Hippocampal formation (tissue), 2 donors: ENCODE measurements at places on chromosomes 3 and 15.

- DNase-seq: no peak
These were observed 60.1 kb downstream of the VGLL3 start for GRCh38 chr3:86930831-86931230.

DNA sequence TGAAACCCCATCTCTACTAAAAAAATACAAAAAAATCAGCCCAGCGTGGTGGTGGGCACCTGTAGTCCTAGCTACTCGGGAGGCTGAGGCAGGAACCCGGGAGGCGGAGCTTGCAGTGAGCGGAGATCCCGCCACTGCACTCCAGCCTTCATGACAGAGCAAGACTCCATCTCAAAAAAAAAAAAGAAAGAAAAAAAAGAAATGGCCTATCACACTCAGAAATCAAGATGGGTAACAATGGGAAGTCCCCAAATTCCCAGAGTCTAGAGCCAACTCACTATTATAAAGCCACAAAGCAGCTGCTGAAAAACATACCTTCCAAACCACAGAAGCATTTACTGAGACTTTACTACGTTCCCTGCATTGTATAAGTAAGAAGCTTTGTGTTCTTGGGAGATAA is 7.5 kb downstream of the HDGFL3 start:
- DNase-seq: no peak

DNA sequence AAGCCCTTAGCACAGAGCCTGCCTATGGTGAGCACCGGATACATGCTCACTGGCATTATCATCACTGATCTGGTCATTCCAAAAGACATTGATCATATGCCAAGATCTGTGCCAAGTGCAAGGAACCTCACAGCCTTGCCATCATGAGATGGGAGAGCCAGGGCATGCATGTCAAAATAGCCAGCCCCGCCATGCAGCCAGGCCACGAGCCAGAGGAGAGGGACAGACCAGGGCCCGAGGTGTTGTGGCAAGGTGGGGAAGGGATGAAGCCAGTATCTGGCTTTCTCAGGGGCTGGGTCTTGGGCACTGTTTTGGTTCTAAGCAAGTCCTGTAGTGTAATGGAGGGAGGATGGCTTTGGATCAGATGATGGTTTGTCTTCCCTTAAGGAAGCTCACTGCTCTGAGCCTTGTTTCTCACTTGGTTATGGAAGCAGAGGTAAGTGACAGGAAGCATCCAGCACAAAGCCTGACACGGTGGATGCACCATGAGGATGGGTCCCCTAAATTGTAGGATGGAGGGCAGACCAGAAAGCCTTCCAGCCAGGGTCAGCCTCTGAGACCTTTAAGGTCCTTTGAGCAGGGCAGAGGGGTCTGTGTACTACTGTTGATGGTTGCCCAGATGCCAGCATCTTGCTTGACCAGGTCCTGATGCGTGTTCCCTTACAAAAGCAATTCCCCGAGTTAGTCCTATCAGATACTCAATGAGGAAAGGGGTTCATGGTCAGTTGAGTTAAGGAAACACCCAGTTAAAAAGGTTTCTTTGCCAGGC is 247.7 kb upstream of the TLE3 start:
- no peak for DNase-seq

DNA sequence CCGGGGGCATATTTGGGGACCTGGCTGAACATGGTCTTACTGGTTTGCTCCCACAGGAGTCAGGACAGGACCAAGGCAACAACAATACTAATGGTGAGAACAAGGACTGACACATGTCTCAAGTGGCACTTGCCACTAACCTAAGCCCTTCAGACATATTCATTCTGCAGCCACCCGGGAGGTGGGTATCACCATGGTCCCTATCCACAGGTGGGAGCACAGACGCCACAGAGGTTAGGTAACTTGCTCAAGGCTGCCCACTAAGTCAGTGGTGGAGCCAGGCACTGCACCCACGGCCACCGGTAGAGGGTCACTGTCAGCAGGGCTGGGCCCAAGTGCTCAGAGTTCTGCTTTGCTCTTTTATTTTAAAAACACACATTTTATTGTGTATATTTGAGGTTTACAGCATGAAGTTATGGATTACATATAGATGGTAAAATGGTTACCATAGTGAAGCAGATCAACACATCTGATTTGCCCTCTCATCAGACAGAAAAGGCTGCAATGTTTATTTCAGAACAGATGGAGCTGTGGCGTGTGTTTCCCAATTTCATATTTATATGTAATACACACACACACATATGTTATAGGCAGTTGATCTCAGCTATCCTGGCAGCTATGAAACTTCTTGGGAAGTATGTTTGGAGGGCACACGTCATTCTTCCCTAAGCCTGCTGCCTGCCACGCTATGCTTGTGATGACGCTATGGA is 30.0 kb upstream of the SLC41A3 start:
- DNase-seq: no peak

DNA sequence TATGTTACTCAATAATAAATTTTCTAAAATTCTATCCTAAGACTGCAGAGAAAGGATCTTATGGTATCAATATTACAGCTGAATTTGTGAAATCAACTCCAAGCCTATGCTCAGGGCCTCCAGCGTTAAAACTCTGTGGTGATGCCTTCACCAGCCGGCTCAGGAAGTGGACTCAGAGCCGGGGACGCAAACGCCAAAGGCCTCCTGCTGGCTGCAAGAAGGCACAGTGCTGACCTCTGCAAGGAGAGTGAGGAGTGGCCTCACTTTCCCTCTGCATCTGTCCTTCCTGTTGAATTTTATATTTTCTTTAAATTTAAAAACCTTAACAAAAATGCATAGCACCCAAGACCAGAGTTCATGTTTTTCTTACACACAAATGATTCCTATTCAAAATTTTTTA is 48.5 kb downstream of the HERC2 start:
- DNase-seq: no peak

DNA sequence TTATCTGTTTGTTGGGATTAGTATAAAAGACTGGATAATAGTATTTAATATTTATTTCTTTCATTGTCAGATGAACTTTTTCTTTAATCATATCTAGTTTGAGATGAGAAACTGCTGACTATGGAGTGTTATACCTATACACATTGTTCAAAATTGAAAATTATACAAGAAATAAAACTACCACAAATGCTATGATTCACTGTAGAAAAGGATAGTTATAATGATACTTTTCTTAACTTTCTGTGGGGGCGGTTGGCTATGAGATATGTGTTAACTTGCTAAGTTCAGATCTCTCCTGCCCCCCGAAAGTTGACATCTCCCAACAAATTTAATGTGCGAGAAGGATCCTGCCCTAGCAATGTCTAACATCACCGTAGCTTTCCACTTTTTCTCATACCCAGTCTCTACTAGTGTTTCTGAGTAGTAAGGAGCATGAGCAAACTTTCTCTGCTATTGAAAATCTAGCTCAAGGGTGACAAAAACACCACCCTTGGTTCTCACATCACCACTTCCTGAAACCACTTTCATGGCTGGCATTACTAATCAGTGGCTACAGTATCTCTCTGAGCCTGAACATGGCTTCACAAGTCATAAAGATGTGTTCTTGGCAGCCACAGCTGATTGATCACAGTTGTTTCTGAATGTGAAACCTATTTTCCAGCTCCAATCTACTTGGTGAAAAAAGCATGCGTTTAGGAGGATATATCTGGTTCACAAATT is 15.8 kb upstream of the SAMMSON start:
- DNase-seq: no peak

- DNase-seq: no peak
These were observed 348.4 kb upstream of the PLSCR5 start for GRCh38 chr3:146953511-146953981.

GRCh38 chr15:70802629-70803028 is 39.3 kb upstream of the UACA start:
- DNase-seq: no peak

DNA sequence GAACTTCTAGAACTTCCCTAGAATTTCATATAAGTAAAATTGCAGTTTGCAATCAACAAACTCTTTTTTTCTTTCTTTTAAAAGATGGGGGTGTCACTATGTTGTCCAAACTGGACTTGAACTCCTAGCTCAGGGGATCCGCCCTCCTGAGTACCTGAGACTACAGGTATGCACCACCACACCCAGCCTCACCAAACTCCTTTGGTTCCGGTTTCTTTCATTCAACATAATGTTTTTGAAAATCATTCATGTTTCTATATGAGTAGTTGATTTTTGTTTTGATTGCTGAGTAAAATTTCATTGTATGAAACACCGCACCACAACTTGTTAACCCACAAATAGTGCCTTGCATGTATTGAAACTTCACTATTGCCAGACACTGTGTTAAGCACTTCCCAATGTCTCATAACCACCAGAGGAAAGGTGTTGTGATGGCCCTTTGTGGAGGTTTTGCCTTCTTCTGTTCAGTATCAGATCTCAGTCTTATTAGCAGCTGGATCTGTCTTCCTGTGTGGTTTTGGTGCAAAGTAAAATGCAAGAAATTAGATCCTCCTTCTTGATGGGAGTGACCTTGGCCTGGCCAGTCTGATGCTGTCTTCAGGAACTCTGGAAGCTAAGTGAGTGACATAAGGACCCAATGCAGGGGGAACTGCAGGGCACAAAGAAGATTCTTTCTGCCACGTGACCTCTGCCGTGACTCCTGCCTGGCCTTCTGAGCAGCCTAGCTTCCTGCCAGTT is 78.8 kb upstream of the UBE2E1 start:
- no peak for DNase-seq

DNA sequence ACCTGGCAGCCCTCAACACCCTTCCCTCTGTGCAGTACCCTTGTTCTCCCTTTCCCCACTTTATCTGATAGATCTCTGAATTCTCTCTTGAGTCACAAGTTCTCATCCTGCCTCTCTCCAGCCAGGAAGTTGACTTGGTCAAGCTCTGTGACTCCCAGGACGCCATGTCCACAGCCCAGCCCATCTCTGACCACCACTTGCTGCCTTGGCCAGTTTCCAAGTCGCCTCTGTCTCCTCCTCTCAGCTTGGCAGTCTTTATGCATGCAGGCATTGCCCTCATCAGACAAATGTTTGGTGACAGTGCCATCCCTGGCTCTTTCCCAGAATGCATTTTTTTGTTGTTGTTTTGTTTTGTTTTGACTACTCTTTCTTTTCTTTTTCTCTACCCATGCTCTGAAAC is 25.7 kb downstream of the ZNF35 start:
- DNase-seq: no peak

- no peak for DNase-seq
These were observed 19.0 kb upstream of the CRABP1 start for GRCh38 chr15:78321041-78321570.

- no peak for DNase-seq
These were observed 53.0 kb upstream of the KPNA4 start for GRCh38 chr3:160618363-160618762.

DNA sequence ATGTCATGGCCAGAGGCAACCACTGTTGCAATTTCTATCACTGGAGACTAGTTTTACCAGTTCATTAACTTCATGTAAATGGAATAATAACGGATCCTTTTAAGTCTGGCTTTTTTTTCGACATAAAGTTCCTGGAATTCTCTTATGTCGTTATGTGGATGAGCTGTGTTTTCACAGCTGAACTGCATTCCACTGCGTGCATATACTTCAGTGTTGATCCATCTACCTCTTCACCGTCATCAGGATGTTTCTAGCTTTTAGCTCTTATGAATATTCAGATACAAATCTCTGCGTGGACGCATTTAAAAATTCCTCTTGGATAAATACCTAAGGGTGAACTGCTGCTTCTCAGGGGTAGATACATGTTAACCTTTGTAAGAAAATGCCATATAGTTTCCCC is 15.6 kb upstream of the CYFIP1 start:
- no peak for DNase-seq

DNA sequence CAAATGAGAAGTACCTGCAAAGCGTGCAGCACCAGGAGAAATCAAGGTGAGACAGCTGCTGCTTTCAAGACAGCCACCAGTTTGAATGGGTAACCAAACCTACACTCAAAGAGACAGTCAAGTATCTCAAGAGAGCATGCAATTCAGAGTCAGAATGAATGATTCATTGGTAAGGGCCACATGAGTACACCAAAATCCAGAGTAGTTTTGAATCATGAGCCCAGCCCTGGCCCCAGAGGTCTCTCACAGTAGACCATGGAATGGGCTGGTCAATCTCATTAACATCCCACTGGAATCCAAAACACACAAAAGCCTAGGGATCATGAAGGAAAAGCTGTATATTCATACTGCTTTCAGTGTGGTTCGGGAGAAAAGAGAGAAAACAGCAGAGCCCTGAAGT is 242.8 kb downstream of the TBL1XR1 start:
- no peak for DNase-seq

- no peak for DNase-seq
These were observed 16.4 kb upstream of the BNC1 start for GRCh38 chr15:83300826-83301225.

GRCh38 chr15:63891768-63892133 is 58.0 kb upstream of the HERC1 start:
- DNase-seq: no peak

DNA sequence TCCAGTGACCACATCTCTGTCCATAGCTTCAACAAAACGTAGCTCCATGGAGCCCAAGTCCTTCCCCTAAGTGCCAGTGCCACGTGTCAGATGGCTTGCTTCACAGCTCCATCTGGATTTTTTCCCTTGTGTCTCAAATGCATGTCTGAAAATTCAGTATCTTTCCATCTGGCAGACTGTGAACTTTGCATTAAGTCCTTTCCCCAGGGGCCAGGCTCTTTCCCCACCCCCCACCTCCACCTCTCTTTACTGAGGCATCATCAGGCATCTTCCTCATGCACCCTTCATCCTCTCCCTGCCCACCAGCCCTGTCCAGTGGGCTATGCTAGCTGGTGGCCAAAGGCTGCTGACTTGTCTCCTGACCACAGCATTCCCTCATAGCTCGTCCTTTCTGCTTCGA is 53.7 kb downstream of the PDIA5 start:
- DNase-seq: no peak
